ENCODE measurements at places on chromosomes 2 and 18.

- H3K27me3 ChIP-seq, result peaks cover 74% of the 10 kb centered on the region
- no peaks in the 10 kb centered on the region for H3K36me3 ChIP-seq
- H3K4me3 ChIP-seq, result peak overlapping the region; percentile 43
Observed at GRCh38 chr2:26561918-26562810, 79.0 kb downstream of the CIB4 start.

DNA sequence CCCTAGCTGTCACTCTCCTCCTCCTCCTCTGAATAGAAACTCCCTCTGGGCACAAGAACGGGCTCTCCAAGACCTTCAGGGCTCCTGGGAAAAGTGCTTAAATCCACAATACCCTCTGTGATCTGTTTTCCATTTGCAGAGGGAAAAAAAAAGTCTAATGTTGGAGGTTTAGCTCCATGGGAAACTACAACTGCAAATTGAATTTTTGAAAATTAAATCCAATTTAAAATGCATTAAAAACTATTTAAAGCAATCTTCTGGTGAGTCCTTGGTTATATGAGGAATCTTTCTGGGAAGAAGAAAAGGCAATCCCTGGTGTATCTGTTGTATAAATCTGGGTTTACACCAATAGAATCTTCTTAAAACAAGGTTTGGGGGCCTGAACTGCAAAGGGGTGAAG lies 64.3 kb downstream of the NCKAP5 start:
- no peak for DNase-seq
- no peaks in the 10 kb centered on the region for H3K4me1 ChIP-seq
- H3K27ac ChIP-seq, result no peak overlapping the region
- no peaks in the 10 kb centered on the region for H3K27me3 ChIP-seq
- H3K4me3 ChIP-seq, result no peak overlapping the region
- H3K36me3 ChIP-seq, result no peaks in the 10 kb centered on the region

- H3K27ac ChIP-seq, result no peak overlapping the region
- H3K4me3 ChIP-seq, result no peak overlapping the region
- H3K4me1 ChIP-seq, result no peaks in the 10 kb centered on the region
- DNase-seq, result no peak
Observed at GRCh38 chr18:54702686-54703085, 111.6 kb downstream of the DYNAP start.

GRCh38 chr18:54671291-54671881 lies 80.3 kb downstream of the DYNAP start:
- H3K4me1 ChIP-seq, result no peaks in the 10 kb centered on the region
- no peak overlapping the region for H3K4me3 ChIP-seq
- H3K27me3 ChIP-seq, result peaks cover 6% of the 10 kb centered on the region
- no peak overlapping the region for H3K27ac ChIP-seq

- no peak overlapping the region for H3K27ac ChIP-seq
- no peaks in the 10 kb centered on the region for H3K4me1 ChIP-seq
- no peaks in the 10 kb centered on the region for H3K27me3 ChIP-seq
Observed at GRCh38 chr2:22355816-22356433, 1029.1 kb upstream of the KLHL29 start.

DNA sequence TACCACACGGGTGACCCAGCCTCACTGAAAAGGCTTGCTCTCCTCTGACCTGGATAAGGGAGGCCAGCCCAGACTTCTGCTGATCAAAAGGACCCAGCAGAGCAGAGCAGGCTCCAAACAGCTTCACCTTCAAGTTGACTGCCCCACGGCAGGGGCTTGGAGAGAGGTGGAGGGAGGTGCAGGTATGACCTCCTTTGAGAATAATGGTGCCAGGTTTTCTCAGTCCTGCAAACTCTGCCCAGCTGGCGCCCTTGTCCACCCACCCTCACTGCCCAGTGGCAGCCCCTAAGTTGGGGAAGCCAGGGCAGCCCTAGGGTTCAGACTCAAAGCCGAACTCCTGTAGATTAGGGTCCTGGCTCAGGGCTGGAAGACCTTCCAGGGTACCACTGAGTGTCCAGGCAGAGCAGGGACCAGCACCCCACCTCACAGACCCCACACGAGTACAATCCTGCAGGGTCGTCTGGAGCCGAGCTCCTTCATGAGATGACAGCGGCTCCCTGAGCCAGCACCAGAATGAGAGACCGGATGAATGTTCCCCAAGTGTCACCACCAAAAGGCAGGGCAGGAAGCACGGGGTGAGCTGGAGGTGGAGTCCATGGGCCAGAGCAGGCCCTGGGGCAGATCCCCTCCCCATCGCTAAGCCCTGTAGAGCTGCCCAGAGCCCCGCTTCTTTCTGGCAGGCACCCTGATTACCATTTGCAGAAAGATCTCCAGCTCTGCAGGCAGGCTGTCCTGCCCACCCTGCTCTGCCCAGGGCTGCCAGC lies 3.6 kb upstream of the GPC1 start:
- no peak overlapping the region for H3K4me3 ChIP-seq
- H3K36me3 ChIP-seq, result no peaks in the 10 kb centered on the region
- peaks cover 23% of the 10 kb centered on the region for H3K4me1 ChIP-seq
- peaks cover 1% of the 10 kb centered on the region for H3K27me3 ChIP-seq

DNA sequence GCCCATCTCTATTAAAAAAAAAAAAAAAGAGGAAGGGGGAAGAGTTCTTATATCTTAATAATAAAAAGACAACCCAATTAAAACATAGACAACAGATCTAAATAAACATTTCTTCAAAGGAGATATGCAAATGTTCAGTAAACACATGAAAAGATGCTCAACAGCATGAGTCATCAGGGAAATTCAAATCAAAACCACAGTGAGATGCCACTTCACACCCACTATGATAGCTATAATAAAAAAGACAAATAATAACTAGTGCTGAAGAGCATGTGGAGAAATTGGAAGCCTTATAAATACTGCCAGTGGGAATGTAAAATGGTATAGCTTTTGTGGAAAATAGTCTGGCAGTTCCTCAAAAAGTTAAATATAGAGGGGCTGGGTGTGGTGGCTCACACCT lies 61.5 kb upstream of the CYP20A1 start:
- DNase-seq, result no peak
- no peaks in the 10 kb centered on the region for H3K27me3 ChIP-seq

DNA sequence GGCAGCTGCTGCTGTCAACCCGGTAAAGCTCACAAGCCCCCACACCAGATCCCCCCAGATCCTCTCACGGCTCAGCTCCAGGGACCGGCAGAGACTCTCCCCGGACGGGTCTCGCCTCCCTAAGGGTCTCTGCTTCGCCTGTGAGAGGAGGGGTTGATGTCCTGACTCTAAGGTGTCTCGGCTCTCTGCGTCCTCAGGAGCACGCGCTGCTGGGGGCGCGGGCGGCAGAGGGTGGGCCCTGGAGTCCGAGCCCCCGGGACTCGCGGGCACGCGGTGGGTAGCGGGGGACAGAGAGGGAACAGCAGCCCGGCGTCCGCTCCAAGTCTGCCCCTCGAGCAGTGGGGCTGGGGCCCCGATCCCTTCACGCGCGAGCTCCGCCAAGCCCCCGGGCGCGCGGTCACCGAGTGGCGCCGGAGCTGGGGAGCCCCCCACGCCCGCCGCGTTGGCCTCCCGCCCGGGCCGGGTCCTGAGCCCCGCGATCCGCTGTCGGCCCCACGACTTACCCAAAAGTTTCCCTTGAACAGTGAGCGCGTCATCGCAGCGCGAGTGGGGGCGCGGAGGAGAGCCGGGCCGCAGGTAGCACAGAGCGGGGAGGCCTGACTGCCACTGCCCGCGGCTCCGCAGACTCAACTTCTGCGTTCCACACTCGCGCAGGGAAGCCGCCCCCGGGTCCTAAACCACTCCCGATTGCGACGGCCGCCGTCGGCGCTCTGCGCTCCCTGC lies at the start of gene PSTPIP2:
TSS of gene PSTPIP2 (minus strand) at position 608 of the 723 bp plus-strand sequence. CDS start at position 536, 72 bp downstream.
- H3K4me1 ChIP-seq, result peaks cover 32% of the 10 kb centered on the region
- H3K4me3 ChIP-seq, result peak within 1 kb of the TSS; percentile 84
- no peaks in the 10 kb centered on the region for H3K27me3 ChIP-seq
- H3K27ac ChIP-seq, result peak within 1 kb of the TSS; percentile 85

- no peak for DNase-seq
- no peak overlapping the region for H3K4me3 ChIP-seq
- H3K36me3 ChIP-seq, result no peaks in the 10 kb centered on the region
Observed at GRCh38 chr18:45166836-45167551, 448.3 kb upstream of the SLC14A2 start.

DNA sequence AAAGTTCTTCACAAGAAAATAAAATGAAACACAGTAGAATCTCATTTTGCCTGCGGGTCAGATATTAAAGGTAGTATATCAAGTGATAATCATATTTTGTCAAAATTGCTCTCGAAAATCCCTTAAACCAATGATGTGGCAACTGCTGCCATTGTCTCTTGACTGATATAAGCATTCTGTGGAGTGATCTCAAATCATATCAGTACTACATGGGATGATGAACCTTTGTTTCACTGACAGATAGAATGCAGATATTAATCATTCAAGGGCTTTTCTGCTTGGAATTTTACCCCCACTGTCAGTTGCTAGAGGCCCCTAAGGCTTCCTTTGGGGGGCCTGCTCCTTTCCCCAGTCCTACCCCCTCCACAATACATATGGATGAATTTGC lies 31.3 kb upstream of the MALL start:
- H3K4me1 ChIP-seq, result peaks cover 5% of the 10 kb centered on the region
- H3K27me3 ChIP-seq, result no peaks in the 10 kb centered on the region
- no peak overlapping the region for H3K4me3 ChIP-seq
- no peak overlapping the region for H3K27ac ChIP-seq
- DNase-seq, result no peak

DNA sequence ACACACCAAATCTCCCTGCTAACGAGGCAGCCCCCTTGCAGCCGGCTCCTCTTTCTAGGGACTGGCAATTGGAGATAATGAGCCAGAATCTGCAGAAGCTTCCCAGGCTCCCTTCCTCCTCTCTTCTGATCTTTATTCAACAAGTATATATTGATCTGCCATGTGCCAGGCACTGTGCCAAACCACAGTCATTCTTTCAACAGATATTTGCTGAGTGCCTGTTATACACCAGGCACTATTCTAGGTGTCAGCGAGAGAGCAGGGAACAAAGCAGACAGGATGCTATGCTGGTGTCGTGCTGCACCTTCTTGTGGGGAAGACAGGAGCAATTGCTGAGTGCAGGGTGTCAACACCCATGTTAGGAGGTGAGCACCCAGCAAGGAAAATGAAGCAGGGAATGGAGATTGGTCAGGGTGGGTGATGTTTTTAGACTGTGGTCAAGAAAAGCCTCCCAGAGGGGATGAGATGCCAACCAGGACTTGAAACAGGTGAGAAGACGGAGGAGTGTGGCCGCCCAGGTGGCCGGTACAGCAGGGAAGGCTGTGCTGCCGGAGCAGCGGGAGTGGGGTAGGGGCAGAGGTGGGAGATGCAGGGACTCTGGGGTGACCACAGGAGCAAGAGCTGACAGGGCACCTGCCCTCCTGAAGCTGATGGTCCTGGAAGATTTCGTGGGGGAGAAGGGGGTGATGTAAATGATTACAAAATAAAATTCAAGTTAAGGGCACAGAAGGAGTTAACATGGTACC lies 307.6 kb upstream of the RAB12 start:
- H3K4me3 ChIP-seq, result no peak overlapping the region
- H3K27me3 ChIP-seq, result no peaks in the 10 kb centered on the region
- DNase-seq, result no peak
- no peak overlapping the region for H3K27ac ChIP-seq
- no peaks in the 10 kb centered on the region for H3K4me1 ChIP-seq
- no peaks in the 10 kb centered on the region for H3K36me3 ChIP-seq

DNA sequence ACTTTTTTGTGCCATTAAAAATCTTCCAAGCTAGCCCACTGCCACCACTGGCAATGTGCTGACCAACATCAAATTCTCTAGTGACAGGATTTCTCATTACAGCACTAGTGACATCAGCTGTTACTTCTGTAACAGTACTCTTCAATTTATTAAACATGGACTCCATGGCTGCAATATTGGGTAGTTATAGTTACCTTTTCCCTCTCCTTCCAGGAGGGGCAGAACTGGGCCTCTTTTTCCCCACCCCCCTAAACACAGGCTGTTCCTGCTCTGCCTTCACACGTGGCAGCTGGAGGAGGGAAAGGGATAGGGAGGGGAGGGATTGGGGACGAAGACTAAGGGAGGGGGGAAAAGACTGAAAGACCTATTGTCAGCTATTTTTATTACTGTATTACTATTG lies 38.1 kb downstream of the TRAK2 start:
- H3K27me3 ChIP-seq, result no peaks in the 10 kb centered on the region
- peaks cover 23% of the 10 kb centered on the region for H3K36me3 ChIP-seq
- DNase-seq, result no peak
- peaks cover 6% of the 10 kb centered on the region for H3K4me1 ChIP-seq
- H3K27ac ChIP-seq, result no peak overlapping the region
- H3K4me3 ChIP-seq, result no peak overlapping the region

GRCh38 chr2:105674859-105675541 lies 69.7 kb upstream of the NCK2 start:
- no peaks in the 10 kb centered on the region for H3K36me3 ChIP-seq
- no peak overlapping the region for H3K4me3 ChIP-seq
- H3K27me3 ChIP-seq, result no peaks in the 10 kb centered on the region
- H3K27ac ChIP-seq, result no peak overlapping the region
- DNase-seq, result peak; percentile 23

- no peaks in the 10 kb centered on the region for H3K36me3 ChIP-seq
- no peak overlapping the region for H3K27ac ChIP-seq
- H3K4me1 ChIP-seq, result peaks cover 66% of the 10 kb centered on the region
- no peaks in the 10 kb centered on the region for H3K27me3 ChIP-seq
- H3K4me3 ChIP-seq, result no peak overlapping the region
Observed at GRCh38 chr2:200379481-200380090, 73.1 kb downstream of the SPATS2L start.

Data from T-helper 2 cell treated with Interferon-gamma antibody and Interleukin-4, amounts not matched to agents 5 μg/mL and 100 μg/mL, for 36 hours (primary cell).